Activated T-cell treated with anti-CD3 and anti-CD28 coated beads, Interleukin-2, amount 50 U/mL, for 48 hours (primary cell): ENCODE measurements at places on chromosomes 2 and 18.

GRCh38 chr2:127124426-127124825 is 17.5 kb upstream of the BIN1 start:
- no peak for DNase-seq

DNA sequence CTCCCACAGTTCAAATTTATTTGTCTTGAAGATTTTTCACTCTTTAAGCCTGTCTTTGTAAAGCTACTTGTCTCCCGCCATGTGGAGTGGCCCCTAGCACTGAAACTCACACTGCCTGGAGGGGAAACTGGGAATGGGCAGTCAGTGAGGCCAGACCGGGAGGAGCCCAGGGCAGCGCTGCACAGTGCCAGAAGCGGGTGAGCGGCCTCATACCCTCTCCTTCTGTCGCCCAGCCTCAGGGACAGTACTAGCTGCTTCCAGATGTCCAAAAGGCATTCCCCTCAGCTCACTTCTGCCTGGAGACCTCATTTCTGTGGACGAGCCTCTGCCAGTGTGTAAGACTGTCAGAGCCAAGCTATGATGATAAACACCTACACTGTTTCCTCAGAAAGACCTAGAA is 79.9 kb downstream of the SEPTIN10 start:
- no peak for DNase-seq

DNA sequence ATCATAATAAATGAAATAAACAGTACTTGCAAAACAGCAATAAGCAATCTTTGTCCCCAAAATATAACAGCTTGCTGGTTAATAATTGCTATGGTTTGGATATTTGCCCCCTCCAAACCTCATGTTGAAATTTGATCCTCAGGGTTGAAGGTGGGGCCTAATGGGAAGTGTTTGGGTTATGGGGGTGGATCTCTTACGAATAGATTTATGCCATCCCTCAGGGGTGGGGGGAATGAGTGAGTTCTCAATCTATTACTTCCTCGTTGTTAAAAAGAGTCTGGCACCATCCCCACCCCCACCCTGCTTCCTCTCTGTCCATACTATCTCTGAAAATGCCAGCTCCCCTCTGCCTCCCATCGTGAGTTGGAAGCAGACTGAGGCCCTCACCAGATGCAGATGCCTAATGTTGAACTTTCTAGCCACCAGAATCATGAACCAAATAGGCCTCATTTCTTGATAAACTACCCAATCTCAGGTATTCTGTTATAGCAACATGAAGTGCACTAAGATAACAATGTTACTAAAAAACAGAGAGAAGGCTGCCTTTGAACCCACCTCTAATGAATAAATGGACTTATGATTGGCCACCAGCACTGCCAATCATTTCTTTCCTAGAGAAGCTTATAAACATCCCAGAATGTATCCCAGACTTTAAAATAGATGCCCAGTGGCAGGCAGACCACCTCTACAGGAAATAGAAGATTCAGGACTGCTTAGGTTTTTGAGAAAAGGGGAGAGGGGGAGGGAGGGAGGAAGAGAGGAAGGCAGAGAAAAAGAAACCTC is 90.1 kb downstream of the ALPK2 start:
- DNase-seq = no peak

DNA sequence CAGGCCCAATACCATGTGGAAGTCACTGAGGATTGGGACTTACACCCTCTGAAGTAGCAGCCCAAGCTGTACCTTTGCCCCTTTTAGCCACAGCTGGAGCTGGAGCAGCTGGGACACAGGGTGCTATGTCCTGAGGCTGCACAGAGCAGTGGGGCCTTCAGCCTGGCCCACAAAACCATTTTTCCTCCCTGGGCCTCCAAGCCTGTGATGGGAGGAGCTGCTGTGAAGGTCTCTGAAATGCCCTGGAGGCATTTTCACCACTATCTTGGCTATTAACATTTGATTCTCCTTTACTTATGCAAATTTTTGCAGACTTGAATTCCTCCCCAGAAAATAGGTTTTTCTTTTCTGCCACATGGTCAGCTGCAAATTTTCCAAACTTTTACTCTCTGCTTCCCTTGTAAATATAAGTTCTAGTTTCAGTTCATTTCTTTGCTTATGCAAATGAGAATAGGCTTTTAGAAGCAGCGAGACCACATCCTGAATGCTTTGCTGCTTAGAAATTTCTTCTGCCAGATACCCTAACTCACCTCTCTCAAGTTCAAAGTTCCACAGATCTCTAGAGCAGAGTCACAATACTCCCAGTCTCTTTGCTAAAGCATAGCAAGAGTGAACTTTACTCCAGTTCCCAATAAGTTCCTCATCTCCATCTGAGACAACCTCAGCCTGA is 213.8 kb upstream of the MGAT5 start:
- no peak for DNase-seq

GRCh38 chr2:219155054-219155644 is 5.5 kb downstream of the NHEJ1 start:
- DNase-seq = no peak

DNA sequence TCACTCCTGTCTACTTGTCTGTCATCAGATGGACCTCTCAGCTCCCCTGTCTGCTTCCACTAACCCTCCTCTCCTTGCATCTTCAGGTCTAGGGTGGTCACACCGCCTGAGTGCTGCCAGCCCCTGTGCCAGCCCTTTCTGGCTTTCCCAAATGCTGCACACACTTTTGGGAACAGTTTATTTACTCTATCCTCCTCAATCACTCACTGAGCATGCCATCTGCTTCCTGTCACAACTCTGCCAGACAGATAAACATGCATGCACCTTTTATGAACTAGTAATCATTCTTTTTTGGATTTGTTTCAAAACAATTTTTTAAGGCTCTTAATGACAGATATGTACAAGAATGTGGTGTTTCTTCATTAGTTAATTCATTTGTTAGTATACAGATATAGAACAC is 56.3 kb upstream of the CCDC195 start:
- no peak for DNase-seq

- no peak for DNase-seq
Observed at GRCh38 chr2:220682616-220683015, 889.5 kb downstream of the EPHA4 start.

DNA sequence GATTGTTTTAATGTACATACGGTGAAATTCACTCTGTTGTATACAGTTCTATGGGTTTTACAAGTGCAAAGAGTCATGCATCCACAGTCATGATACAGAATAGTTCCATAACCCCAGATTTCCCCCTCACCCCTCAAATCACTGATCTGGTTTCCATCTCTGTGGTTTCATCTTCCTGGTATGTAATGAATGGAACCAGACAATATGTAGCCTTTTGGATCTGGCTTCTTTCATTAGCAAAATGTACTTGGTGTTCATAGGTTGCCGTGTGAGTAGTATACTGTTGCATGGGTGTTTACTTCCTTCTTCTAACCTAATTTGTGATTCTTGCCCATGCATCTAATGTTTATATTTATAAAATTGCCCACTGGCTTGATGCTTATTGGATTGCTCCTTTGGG is 298.7 kb upstream of the NRP2 start:
- no peak for DNase-seq

- DNase-seq = no peak
Observed at GRCh38 chr2:33492399-33493134, 16.1 kb downstream of the RASGRP3 start.

DNA sequence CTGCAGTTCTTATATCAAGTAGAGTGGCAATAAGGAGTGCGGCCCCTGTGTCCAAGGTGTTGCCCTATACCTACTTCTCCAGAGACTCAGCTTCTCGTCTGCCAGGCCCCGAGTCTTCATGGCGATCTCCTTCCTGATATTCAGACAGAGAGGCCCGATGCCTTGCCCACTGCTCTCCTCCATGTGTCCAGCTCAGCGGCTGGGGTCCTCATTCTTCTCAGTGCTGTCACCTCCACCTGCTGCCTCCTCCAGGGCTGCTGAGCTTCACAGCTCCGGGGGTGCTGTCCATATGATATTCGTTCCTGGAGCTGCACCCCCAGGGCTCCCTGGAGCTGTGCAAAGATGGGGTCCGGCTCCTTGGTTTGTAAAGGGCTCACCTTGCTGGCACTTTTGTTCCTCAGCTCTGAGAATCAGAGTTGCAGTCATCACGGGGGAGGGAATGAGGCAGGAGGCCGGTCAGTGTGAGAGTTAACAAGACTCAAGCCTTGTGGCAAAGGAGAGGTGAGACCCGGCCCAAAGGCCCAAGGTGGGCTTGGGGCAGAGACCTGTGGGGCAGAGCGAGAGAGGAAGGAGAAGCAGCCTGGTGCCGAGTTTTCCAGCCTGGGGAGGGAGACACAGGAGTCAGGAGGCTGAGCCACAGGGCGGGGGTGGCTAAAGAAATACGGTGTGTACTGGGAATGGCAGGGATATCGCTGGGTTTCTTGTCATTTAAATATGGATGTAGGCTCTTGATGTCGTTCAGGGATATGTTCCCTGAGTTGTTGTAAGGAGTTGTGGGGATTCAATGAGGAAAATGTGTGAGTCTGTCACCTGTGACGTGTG is 120.6 kb downstream of the CTIF start:
- no peak for DNase-seq

DNA sequence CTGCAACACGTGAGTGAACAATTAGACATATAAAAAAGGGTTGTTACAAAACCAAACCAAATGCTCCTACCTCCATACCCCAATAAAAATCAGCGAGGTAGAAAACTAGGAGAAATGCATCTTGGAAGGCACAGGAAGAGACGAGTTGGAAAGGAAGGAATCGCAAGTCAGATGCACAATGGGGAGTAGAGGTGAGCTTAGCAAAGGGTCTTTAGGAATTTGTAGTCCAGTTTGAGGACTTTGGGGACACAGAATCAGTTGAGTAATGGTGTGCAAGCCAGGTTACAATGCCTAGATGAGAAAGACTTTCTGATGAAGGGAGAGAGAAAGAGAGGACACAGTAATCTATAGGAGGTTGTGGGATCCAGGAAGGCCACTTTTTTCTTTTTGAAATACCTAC is 35.7 kb downstream of the XRCC5 start:
- DNase-seq = no peak

DNA sequence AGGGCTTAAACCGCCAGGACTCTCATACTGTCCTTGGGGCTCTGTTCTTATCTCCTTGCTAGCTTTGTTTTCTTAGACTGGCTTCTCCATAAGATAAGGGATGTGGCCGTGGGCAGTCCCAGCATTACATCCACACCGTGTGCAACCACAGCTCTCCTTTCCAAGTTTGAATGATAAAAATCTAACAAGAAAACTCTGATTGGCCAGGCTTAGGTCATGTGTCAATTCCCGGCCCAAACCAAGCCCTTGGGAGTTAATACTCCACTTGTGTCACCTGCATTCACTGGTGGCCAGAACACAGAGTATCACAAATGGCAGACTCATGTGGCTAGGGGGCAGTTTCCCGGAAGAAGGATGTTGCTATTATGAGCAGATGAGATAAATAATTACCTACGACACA is 43.2 kb upstream of the KDM3A start:
- DNase-seq = no peak

GRCh38 chr2:127986548-127987079 is 41.2 kb downstream of the SAP130 start:
- no peak for DNase-seq

- peak; percentile 44 for DNase-seq
Observed at GRCh38 chr18:44724105-44724778, 43.6 kb downstream of the SETBP1 start.

- DNase-seq = no peak
Observed at GRCh38 chr2:71174207-71174606, 43.8 kb downstream of the MPHOSPH10 start.

DNA sequence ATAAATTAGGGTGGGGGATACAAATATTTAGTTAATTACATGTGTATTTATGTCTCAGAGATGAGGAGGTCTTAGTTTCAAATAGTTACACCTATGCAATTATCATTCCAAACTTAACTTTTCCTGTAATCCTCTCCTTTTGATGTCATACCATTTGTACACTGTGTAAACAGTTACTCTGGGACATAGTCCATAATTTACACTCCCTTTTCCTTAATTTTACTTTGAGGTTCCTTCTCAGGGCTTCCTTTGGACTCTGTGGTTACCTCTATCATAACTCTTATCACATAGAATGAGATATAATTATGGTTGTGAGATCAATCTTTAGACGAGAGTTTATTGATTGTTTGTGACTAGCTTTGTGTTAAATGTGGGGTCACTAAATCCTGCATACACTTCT is 84.4 kb downstream of the DPP10 start:
- DNase-seq = no peak

- DNase-seq = no peak
Observed at GRCh38 chr18:52546686-52547346, 206.8 kb downstream of the DCC start.

DNA sequence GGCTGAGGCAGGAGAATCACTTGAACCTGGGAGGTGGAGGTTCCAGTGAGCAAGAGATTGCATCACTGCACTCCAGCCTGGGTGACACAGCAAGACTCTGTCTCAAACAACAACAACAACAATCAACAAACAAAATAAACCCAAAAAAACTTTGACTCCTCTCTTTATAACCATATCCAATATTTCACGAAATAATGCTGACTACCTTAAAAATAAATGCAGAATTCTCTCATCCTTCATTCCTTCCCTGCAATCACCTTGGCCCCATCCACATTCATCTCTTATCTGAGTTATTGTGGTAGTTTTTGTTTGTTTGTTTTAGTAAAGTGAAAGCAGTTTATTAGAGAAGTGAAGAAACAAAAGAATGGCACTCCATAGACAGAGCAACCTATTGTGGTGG is 3.2 kb downstream of the PTPRN start:
- DNase-seq = no peak

GRCh38 chr18:36702401-36703013 is 126.3 kb downstream of the TPGS2 start:
- DNase-seq = no peak

GRCh38 chr2:191291471-191291870 is 46.3 kb downstream of the MYO1B start:
- DNase-seq = no peak

- DNase-seq = no peak
Observed at GRCh38 chr2:175003875-175004729, 1.1 kb downstream of the CHN1 start.

GRCh38 chr2:199108056-199108455 is 349.7 kb downstream of the SATB2 start:
- no peak for DNase-seq

- DNase-seq = no peak
Observed at GRCh38 chr18:54254265-54254758, 15.0 kb upstream of the POLI start.

DNA sequence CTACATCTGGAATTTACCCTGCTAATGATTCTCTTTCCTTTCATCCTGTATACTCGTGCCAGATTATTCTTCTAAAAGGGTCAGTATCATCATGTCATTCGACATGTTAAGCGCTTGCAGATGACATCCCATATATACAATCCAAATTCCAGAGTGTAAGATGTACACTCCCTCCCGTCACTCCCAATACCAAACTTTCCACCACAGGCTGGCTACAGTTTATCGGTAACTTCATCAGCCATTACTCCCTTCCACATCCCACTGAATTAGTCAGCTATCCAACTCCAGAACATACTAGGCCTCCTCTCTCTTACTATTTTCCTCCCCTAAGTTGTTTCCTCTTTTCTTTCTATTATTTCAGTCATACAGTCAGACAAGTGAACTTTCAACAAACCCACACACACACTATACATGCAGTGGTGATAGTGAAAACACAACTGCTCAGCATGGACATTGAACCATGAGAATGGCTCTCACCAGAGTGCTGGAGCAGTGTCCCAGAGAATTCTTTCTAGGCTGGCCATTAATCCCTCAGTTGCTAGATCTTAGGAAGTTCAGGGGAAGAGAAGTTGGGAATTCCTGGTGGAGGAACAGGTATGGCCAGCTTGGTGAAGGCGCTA is 10.6 kb upstream of the NMI start:
- no peak for DNase-seq
